ENCODE measurements at places on chromosomes 4 and X.

GRCh38 chr4:183533698-183534097 is 28.8 kb downstream of the ING2 start:
- DNase-seq, result no peak

GRCh38 chr4:40462326-40462725 is 127.2 kb downstream of the CHRNA9 start:
- peak; percentile 59 for DNase-seq

DNA sequence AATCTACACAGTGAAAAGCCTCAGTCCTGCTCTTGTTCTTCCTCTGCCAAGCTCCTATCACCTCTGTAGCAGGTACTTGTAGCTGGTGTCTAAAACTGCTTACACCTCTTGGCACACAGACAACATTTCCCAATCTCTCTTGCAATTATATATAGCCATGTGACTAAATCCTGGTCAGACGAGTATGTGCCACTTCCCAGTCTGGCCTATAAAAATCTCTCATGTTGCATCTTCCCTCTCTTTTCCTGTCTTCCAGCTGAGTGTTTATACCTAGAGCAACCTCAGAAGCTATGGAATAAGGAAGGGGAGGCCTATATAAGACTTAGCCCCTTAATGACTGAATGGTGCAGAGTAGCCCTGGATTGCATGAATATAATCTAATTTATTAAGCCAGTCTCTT is 105.8 kb downstream of the RNF150 start:
- DNase-seq, result peak; percentile 45

- DNase-seq, result no peak
Observed at GRCh38 chrX:9166584-9166944, 132.6 kb upstream of the FAM9B start.

DNA sequence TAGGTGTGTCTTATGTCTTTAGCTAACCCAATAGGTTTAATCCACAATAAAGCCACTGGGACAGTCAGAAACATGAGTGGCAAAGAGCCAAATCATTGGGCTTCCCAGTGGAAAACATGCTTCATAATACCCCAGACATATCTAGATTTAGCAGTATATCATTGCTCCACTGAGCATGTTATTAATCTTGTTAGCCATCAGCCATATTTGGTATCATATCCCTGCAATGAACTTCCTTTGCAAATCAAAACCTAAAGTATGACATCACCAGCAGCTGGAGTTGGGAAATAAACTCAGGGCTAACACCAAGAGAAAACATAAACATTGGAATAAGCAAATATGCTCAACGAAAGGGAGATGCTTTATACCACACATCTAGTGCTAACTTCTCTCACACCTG is 280.8 kb upstream of the NOCT start:
- DNase-seq, result no peak

GRCh38 chr4:61828960-61829359 is 628.8 kb downstream of the ADGRL3 start:
- no peak for DNase-seq
